ENCODE measurements at places on chromosomes 1 and 21.

- DNase-seq: no peak
Observed at GRCh38 chr1:16925635-16926490, 4.1 kb downstream of the CROCC start.

DNA sequence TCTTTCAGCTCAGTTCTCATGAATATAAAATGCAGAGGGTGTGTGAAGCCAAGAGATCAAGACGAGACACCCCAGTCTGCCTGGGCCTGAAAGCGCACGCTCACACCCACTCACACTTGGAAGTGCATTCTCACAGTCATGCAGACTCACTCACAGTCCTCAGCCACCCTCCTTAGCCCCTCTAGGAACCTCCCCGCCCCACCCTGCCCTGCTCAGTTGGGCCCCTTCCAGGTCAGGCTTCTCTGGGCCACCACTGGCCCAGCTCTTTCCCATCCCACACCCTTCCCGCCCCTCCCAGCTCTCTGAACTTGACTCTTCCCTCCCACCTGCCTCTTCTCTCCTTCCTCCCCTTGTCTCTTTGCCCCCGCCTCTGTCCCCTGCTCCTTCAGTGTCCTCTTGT, 93.8 kb downstream of the EPHB2 start:
- DNase-seq: no peak

DNA sequence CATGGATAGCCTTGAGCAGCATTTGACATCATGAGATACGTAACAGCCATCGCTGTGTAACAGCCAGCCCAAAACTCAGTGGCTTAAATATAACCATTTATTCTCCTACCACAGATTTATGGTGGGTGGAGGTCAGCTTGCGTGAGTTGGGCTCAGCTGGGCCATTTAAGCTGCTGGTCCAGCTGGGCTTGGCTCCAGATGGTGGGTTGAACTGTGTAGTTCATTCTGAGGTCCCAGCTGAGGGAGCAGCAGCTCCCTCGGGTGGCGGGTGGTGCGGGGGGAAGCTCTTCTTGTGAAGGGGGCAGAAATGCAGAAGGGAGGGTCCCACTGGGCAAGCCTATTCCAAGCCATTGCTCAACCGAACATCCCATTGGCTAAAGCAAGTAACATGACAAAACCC, 75.9 kb downstream of the IGSF21 start:
- no peak for DNase-seq

DNA sequence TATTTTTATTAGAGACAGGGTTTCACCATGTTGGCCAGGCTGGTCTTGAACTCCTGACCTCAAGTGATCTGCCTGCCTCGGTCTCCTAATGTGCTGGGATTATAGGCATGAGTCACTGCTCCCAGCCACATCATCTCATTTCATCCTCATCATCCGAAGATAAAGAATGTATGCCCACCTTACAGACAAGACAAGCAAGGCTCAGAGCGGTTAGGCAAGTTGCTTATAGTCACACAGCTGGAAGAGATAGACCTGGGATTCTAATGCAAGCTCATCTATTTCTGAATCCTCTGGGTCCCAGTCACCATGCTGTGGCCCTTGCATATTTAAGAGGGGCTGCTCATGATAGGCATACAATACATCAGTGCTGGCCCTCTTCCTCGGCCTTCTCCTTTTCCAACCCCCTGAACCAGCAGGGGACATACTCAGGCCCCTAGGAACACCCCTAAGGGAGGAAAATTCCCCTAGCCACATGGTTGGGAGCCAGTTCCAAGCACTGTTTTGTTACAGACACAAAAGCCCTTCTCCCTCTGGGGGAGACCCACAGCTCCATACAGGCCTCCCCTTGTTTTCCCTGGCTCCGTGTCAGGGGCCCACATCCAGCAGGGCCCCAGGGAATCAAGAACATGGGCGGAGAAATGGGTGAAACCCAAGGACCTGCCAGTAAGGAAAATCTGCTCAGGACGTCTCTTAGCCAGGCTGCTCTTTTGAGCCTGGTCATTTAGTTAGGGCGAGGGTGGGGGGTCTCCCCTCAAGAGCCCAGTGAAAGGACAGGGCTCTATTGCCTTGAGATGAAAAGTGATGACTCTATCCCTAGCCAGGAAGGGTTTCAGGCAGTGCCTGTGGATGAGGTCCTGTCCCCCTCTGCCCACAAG, 6.9 kb downstream of the CSRP1 start:
- no peak for DNase-seq

DNA sequence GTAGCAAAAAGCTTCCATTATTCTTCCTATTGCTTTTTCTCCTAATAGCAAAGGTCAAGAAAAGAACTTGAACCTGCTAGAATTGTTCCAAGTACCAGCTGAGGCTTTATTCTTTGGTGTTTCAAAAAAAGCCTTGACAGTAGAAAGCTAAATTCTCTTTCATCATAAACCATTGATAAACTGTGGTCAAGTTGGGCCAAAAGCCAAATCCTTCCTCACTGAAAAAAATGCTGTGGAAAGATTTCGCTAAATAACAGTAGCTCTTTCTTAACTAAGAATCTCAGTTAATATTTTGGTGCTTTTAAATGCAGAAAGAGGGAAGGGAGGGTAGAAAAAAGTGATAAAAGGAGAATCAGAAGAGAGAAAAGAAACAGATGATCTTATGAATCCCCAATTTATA, 14.0 kb upstream of the JAM2 start:
- DNase-seq: no peak

GRCh38 chr1:27967106-27967883, 7.5 kb downstream of the XKR8 start:
- DNase-seq: no peak

- no peak for DNase-seq
Observed at GRCh38 chr1:99811075-99811474, 39.1 kb upstream of the AGL start.

- DNase-seq: no peak
Observed at GRCh38 chr1:15289251-15289651, 42.2 kb downstream of the FHAD1 start.

DNA sequence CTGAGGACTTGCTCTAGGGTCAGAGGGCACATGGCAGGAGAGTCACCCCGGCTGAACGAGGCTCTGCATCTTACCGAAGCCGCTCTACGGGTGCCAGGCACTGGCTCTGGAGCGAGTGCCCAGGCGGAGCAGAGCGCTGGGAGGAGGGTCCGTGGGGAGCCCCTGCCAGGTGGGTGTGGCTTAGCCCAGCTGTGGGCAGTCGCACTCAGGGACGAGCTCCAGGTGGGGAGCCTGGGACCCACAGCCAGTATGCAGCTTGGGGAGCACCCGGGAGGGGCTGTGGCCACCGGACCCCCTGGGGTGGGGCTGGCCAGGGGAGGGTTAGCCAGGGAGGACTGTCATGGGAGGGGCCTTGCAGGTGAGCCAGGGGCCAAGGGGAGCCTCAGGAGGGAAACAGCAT, 3.8 kb downstream of the AGRN start:
- DNase-seq: no peak

GRCh38 chr1:192892934-192893333, 84.1 kb downstream of the RGS2 start:
- DNase-seq: no peak

GRCh38 chr1:224559981-224560728, 56.0 kb upstream of the CNIH3 start:
- DNase-seq: no peak

GRCh38 chr1:201013991-201014815, 9.3 kb downstream of the KIF21B start:
- DNase-seq: peak; percentile 92

- DNase-seq: peak; percentile 53
Observed at GRCh38 chr1:25906644-25907300, 553 bp upstream of the STMN1 start.

DNA sequence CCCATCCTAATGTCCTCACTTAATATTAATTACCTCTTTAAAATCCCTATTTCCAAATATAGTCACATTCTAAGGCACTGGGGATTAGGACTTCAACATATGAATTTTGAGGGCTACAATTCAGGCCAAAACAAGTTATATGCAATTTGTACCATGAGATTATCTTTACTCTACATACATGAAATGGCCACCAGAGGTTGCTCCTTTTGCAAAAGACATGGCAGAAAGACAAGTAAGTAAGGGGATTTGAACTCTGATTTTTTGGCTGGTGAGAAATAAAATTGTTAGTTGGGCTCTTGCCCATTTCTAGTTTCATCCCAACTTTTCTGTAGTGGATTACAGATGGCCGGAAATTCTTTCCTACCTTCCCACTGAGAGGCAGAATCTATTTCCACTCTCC, 4.8 kb upstream of the ALG6 start:
- peak; percentile 2 for DNase-seq

DNA sequence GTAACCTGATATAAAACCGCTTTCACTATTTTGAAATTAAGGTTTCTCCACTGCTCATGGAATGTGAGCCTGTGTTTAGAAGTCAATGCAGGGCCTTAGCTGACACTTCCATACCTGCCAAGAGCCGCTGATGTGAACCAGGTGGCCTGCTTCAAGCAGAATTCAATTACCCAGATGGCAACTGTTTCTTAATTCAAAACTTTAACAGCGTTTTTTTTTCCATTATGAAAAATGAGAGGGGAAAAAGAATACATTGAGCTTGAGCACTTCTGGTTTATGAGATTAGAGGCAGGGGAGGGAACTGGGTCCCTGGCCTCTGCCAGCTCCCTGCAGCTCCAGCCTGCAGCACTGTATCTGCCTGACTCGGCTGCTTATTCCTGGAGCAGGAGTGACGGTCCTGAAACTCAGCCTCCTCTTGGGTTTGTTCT, 7.7 kb upstream of the ATP1A1 start:
- no peak for DNase-seq

- peak; percentile 73 for DNase-seq
Observed at GRCh38 chr1:195738966-195739650, 869.1 kb downstream of the KCNT2 start.

DNA sequence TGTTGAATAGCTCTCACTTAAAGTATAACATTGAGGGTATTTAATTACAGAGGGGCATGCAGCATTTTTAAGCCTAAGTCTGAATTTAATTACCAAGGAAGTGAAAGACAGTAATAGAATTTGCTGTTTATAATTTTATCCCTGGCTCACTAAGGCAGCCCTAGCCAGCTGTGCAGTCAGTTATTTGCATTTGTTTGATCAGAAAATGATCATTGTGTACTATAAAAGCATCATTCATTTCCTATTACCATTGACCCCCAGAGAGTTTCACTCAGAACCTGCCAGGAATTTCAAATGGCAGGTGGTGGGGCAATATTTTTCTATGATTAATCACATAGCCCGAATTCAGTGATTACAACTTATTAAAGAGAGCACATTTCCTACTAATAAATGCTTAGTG, 277.1 kb upstream of the KAZN start:
- no peak for DNase-seq

- DNase-seq: no peak
Observed at GRCh38 chr1:43913666-43914360, 19.8 kb upstream of the ARTN start.

- DNase-seq: no peak
Observed at GRCh38 chr1:110188035-110188618, 22.0 kb upstream of the KCNC4 start.

DNA sequence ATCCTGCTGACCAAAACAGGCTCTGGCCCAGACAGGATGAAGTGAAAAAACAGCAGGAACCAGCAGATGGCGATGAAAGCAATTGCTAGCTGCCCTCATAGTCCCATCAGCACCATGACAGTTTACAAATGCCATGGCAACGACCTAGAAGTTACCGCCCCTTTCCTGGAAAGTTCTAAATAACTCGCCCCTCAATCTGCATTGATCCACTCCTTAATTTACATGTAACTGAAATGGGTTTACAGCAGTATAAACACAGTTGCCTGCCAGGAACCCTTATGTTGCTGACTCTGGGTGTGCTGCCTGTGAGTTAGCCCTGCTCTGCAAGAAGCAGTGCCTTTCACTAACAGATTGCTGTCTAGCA, 65.5 kb upstream of the CR1L start:
- peak; percentile 93 for DNase-seq

- DNase-seq: no peak
Observed at GRCh38 chr1:46166521-46167462, 8.1 kb upstream of the TSPAN1 start.

DNA sequence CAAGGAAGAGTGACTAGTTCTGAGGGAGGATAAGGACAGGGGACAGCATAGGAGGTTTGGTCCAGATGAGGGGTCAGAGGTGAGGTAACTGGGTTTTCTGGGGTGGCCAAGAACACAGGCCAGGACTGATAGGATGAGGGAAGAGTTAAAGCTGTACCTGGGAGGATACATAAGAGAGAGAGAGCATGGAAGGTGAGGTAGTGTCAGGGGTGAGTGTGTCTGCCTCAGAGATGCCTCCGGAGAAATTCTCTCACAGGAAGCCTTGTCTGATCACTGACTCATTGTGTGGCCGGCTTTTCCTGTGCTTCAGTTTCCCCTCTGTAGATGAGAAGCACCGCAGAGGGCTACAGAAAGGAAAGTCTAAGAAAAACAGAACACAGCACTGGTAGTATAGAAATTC, 40.2 kb downstream of the FASLG start:
- DNase-seq: no peak

- DNase-seq: peak; percentile 8
Observed at GRCh38 chr21:14533499-14534428, 12.4 kb downstream of the SAMSN1 start.

GRCh38 chr21:38097789-38098188, 159.0 kb upstream of the KCNJ15 start:
- no peak for DNase-seq

GRCh38 chr1:20469406-20470076, 16.5 kb downstream of the CAMK2N1 start:
- no peak for DNase-seq

DNA sequence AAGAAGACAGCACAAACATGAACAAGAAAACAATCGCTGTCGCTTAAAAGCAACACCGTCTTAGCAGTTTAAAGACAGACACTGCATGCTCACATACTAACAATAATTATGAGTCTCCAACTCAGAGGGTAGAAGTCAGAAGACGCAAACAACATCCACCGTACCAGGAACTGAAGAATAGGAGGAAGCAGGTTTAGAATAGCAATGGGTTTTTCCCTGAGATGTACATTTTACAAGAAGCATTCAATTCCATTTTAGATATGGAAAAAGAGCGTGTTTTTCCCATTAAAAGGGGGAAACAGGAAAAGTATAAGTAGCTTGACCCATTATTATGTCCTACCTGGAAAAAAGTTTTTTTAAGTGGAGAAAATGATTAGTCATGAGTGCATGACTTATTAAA, 34.5 kb upstream of the KCNE1 start:
- DNase-seq: no peak

DNA sequence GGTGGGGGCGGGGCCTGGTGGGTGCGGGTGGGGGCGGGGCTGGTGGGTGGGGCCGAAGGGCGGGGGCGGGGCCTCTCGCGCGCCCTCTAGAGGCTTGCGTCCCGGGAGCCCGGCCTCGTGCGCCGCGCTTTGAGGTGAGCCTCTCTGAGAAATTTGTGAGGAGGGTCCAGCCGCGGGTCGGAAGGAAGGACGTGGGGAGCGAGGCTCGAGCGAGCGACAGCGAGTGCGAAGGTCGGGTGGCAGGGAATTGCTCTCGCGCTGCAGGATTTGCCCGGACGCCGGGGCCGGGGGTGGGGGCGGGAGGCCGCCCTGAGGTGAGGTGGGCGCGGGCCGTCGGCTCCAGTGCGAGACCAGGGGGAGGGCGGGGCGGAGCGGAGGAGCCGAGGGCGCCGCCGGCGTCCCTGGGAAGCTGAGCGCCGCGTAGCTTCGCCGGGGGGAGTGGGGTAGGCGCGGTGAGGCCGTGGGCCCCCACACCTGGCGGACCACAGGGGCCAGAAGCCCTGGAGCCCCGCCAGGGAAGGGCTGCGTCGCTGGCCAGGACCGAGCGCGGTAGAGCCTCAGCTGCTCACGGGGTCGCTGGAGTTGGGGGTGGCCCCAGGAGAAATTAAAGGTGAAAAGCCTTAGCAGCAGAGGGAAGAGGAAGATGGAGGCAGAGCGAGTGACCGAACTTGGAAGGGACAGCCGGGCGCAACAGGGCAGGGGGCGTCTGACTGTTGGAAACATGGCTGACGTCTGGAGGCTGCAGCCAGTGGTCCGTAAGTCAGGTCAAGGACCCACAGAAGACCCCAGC, 754 bp upstream of the LSS start:
- peak; percentile 10 for DNase-seq

Data from mesendoderm (in vitro differentiated cells).